ACHN (cell line): ENCODE measurements at places on chromosomes 16 and 17.

GRCh38 chr17:82645516-82645915 is 2.7 kb downstream of the WDR45B start:
- peak; percentile 52 for DNase-seq

- DNase-seq = no peak
These were observed 144.1 kb upstream of the HLF start for GRCh38 chr17:55120651-55121050.

DNA sequence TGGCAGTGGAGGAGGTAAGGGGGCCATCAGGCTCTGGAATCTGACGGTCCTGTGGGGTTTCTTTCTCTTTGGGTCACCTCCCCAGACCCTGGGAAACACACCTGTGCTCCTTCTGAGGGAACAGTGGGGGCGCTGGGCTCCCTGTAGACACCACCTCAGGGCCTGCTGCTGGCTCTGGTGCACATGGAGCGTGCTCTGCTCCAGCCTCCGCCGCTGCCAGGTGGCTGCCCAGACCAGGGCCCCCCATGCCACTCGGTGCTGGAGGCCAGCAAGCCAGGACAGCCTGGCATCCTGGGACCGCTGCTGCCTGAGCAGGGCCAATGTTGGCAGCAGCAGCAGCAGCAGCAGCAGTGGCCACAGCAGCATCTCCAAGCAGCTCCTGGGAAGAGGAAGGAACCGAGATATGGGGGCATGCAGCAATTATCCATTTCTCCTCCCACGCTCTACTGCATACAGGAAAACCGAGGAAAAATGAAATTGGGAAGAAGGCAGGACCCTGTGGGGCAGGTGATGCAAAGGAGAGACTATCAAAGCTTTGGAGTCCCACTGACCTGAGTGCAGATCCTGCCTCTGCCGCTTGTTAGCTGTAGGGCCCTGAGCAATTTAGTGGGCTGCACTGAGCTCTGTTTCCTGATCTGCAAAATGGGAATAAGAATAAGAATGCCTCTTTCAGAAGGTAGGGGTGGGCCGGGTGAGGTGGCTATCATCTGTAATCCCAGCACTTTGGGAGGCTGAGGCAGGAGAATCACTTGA is 902 bp downstream of the GHDC start:
- DNase-seq = no peak

- DNase-seq = no peak
These were observed 20.1 kb upstream of the ALKBH5 start for GRCh38 chr17:18163547-18163946.

GRCh38 chr17:62703261-62703775 is 75.8 kb downstream of the MRC2 start:
- peak; percentile 86 for DNase-seq

DNA sequence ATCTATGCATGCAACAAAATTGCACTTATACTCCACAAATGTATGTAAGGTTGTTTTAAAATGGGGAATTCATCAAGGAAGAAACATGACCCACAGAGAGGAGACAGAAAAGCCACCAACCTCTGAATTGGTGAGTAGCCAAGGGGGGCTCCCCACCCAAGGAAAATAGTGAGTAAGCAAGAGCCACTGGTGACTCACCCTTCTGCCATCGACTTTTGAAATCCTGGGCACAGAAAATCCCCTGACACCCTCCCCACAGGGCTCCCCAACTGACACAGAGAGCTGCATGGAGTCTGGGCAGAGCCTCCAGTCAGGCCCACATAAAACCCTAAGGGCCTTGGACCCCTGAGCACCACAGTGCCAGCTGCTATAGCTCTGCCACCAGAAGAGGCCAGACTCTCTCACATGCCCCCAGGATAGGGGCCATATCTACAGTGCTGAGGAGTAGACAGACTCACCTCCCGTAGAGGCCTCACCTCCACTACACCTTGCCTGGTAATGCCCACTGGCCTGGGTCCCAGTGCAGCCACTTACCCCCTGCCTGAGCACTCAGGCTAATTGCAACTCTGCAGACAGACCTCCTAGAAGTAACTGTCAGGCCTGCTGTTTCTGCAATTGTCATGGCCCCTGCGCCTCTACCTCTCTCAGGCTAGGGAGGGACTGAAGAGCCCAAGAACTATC is 244.7 kb upstream of the WSB1 start:
- no peak for DNase-seq

DNA sequence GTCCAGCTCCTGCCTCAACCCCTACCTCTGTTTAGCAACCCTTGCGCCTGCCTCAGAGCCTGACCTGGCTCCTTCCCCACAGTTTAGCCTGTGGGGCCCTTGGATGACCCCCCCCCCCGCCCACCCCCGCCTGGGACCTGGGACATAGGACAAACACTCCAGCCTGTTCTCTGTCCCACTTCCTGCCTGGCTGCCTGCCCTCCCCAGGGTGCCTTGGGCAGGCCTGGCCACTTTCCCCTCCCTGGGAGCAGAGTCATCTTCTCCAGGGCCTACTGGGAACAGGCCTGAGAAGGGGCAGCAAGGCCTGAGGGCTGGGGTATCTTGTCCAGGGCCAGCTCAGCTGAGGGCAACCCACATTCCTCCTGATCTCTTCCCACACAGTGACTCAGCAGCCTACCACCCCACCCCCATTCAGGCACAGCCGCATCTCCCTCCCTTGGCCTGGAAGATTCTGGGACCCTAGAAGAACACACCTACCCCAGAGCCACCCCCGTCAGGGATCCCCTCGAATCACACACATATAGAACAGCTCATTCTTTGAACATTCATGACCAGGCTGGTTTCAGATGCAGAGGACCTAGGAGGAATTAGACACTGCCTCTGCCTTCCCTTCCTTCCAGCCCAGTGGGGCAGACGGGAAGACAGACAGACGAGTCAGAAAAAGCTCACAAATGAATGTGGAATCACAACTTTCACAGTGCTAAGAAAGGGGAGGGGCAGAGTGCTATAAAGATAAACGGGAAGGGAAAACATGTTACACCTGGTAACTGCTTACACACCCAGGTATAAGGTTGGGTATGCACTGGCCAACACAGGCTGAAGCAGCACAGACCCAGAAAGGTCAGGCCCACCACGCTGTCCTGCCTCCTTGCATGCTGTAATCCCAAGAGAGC is 6.0 kb downstream of the FHOD1 start:
- peak; percentile 79 for DNase-seq

DNA sequence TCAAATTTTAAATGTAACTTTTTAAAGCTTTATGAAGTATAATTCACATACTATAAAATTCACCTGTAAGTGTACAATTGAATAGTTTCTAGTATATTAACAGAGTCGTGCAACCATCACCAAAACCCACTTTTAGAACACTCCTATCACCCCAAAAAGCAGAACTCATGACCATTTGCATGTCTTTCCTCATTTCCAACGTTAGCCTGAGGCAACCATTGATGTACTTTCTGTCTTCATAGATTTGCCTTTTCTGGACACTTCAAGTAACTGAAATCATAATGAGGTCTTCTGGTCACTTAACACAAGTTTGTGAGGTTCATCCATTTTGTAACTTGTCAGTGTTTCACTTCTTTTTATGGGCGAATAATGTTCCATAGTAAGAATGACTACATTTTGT is 33.2 kb downstream of the METTL16 start:
- DNase-seq = no peak

- peak; percentile 63 for DNase-seq
These were observed 218.7 kb downstream of the MRTFB start for GRCh38 chr16:14289692-14290340.

- DNase-seq = no peak
These were observed 315.8 kb downstream of the XYLT1 start for GRCh38 chr16:17154981-17155380.

- DNase-seq = no peak
These were observed 81.2 kb downstream of the WNT3 start for GRCh38 chr17:46737326-46737725.

DNA sequence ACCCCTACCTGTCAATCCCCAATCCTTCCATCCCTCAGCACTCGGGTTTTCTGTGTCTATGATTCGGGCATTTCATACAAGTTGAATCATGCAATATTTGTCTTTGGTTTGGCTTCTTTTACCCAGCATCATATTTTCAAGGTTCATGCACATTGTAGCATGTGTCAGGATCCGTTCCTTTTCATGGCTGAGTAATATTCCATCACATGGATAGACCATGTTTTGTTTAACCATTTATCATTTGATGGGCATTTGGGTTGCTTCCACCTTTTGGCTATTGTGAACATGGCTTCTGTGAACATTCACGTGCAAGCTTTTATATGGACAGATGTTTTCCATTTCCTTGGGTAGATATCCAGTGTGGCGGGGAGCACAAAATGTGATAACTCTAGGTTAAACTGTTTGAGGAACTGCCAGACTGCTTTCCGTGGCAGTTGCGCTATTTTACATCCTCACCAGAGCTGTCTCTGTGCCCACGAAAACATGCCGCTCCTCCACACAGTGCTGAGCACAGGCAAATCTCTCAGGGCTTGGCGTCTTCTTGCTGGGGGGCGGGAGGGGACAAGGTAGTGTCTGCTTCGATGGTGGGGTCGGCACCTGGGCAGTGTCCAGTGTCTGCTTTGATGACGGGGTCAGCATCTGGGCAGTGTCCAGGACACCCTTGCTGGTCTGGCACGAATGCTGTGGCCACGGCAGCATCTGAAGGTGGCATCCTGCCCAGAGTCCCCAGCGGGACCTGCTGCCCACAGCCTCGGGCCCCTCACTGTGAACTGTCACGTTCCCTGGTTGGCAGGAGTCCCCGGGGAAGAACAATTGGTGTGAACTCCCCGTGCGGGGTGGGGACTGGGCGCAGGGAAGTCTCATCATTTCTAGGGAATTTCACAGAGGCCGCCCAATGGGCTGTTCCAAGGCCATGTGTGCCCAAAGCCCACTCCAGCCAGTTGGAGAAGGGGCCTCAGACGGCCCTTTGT is 32.4 kb upstream of the JPH3 start:
- DNase-seq = no peak

DNA sequence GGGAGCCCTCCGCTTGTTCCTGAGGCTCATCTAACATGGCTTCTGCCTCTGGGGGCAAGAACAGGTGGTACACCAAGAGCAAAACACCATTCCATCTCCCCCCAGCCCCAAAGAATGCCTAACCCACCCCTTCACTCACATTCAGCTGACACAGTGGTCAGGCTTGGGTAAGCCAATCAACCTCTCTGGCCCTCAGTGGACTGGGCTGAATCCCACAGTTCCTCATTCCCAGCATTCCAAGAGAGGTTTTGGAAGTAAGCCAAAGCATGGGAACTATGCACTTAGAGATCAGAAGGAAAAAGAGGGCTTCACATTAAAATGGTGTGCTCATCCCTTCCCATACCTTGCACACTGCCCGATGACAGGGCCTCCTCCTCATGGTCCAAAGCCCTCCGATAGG is 7.8 kb downstream of the PIGS start:
- DNase-seq = peak; percentile 98

- no peak for DNase-seq
These were observed 17.8 kb downstream of the STX8 start for GRCh38 chr17:9557857-9558256.

- no peak for DNase-seq
These were observed 49.4 kb downstream of the BEAN1 start for GRCh38 chr16:66476328-66477027.

- peak; percentile 90 for DNase-seq
These were observed 1.2 kb downstream of the DUSP14 start for GRCh38 chr17:37490638-37491614.

DNA sequence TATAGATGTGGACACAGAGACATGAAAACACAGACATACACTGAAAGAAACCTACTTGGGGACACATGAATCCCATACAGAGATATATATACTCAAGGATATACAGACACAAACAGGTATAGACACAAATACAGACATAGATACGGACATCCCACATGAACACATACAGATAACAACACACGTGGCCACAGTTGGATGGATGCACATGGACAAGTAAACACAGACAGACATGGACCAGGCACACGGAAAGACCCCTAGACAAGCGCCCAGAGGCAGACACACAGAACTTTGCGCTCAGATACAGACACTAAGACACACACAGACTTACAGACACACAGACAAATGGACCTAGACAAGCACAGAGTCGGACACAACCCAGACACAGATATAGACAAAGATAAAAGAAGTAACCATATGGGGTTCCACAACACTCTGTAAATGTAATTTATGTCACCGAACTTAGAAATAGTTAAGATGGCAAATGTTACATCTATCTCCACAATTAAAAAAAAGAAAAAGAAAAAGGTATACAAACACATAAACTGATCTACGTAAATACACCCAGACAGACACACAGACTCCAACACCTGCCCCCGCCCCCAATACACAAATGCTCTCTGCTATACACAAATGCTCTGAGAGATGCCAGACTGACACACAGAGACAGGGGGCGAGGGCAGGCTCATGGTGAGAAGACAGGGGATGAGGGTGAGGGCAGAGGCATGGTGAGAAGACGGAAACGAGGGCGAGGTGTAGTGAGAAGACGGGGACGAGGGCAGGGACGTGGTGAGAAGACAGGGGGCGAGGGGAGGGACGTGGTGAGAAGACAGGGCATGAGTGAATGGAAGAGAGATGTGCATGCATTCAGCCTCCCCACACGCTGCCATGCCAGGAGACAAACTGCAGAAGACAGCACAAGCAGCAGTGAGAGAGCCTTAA is 118.3 kb downstream of the SMG6 start:
- DNase-seq = no peak

DNA sequence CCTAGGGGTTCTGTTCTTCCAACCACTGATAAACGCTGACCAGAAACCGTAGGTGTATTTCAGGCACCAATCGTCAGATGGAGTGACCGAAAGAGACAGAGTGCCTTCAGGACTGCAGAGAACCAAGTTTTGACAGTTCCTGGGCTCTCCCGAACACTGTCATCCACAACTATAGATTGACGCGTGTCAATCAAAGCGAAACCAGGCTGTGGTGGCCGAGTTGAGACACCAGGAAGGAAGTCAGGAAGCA is 11.9 kb upstream of the AURKB start:
- no peak for DNase-seq

GRCh38 chr17:17326275-17326875 is 23.2 kb downstream of the NT5M start:
- no peak for DNase-seq

GRCh38 chr16:30746638-30747175 is 1.5 kb upstream of the PHKG2 start:
- DNase-seq = no peak

DNA sequence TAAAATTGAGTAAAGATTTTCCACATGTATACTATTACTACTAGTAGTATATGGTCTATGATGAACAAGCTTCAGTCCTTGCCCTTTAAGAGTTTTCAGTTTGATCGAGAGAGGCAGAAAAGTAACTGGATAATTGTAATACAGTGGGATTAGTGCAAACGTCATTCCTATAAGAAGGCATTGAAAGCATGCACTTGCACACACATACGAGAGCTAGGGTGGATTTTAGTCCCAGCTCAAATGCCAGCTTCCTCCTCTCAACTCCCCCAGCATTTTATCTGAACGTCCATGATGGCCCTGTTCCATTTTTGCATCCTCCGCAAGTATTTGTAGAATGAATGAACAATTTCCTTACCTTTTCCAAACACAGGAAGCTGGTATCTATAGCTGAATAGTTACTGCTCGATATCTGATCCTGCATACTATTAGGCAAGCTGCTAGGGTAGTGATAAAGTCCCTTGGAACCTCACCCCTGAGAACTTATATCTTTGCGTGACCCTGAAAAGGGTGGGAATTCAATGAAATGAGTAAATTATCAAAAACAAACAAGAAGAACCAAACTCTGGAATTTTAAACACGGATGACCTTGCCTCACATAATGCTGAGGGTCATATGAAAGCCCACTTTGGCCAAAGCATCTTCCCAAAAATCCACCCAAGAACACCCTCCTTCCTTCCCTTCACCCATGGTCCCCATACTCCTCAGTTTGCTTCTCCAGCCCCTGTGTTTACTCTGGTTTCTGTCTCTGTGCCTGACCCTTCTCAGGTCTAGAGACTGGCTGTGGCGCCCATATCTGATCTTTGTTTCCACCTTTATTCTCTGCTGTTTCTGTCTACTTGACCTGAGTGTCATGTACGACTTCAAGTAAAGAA is 60.5 kb downstream of the TMEM100 start:
- no peak for DNase-seq
